ENCODE measurements at places on chromosomes 7 and 10.

- DNase-seq: no peak
These were observed 34.6 kb upstream of the PLPP4 start for GRCh38 chr10:120422457-120422856.

DNA sequence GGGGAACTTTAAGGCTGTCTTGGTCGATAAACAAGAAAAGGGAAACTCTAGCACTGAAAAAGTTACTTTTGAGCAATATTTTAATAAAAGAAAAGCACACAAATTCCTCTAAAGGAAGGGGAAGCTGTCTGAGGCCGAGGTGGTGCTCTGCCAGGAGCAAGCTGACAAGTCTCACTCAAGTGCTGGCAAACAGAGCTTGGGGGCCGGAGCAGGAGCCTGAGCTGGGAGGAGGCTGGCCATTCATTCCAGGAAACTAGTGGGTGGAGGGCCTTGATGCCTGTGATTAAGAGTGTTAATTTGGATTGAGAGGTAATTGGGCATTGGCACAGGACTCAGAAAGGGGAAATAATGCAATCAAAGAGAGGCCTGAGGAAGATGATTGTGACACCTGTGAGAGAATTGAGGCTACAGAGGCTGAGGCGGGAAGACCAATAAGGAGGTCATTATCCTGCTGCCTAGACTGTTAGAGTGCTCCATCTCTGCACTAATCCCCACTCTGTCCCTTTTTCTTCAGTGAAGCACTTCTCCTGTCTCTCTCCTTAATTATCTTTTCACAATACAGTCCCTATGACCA is 154.9 kb upstream of the COL1A2 start:
- DNase-seq: no peak

DNA sequence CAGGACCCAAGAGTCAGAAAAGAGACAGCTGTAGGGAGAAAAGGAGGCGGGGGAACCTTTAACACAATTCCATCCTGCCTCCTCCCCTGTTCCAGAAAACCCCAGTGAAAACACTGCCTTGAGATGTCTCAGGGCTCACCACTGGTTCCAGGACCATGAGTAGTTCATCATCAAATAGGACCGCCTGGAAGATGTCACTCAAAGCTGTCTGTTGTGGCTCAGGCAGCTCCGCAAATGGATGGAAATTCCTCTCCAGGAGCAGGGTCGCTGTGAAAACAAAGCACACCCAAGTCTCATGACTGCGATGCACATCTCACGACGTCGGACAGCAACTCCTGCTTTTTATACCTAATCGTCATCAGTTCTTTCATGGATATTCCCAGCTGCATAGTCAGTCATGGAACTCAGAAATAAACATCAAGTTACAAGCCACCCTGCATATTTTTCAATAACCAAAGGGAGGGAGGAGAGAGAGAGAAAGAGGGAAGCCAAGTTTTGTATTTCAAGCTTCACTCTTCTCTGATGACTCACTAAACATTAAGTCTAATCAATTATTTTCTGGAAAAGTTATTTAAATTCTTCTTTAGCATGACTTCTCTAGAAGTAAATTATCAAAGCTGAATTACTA is 49.2 kb downstream of the GSDME start:
- DNase-seq: no peak

- DNase-seq: no peak
These were observed 87.0 kb downstream of the LARP4B start for GRCh38 chr10:844552-844951.

DNA sequence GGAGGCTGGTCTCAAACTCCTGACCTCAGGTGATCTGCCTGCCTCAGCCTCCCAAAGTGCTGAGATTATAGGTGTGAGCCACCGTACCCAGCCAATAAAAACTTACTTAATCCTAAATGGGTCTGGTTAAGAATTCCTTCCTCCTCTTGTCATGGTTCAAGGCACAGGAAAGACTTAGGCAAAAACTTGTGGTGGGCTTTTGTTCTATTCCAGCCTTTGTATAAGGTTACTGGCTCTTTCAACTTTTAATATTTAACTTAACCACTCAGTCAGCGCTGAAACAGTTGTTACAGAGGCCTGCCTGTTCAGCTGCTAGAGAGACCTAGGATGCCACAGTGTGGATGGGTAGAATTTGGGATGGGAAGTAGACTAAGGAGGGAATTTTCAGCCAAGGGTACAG is 28.1 kb upstream of the GARS1 start:
- DNase-seq: no peak

- no peak for DNase-seq
These were observed 7.2 kb downstream of the LOXL4 start for GRCh38 chr10:98260752-98261151.

DNA sequence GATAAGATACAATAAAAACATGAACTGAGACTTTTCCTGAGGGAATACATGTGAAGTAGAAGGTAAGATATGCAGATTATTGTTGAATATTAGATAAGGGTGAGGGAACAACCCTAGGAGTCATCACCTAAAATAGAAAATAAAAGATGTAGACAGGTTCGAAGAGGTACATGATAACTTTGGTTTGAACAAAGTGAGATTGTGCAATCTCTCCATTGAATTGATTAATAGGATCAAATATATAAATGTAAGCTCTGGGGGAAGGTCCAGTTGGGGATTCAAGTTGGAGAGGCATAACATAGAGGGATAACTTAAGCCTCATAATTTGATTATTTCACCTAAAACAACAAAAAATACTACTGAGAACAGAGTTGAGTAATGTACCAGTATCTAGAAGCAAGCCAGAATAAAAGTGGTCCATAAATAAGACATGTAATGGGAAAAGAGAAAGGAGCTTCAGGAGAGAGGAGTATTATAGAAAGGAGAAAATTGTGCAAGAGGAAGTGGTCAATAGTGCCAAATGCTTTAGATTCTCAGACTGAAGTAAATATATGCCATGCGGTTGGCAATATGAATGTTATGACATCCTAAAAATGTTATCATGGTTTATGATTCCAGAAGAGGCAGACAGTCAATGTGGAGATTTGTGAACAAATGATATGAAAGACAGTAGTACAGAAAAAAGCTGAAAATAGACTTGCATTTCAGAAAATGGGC is 282.3 kb upstream of the CHRM2 start:
- no peak for DNase-seq

- DNase-seq: peak; percentile 89
These were observed 43.8 kb downstream of the ETV1 start for GRCh38 chr7:13945670-13946069.

DNA sequence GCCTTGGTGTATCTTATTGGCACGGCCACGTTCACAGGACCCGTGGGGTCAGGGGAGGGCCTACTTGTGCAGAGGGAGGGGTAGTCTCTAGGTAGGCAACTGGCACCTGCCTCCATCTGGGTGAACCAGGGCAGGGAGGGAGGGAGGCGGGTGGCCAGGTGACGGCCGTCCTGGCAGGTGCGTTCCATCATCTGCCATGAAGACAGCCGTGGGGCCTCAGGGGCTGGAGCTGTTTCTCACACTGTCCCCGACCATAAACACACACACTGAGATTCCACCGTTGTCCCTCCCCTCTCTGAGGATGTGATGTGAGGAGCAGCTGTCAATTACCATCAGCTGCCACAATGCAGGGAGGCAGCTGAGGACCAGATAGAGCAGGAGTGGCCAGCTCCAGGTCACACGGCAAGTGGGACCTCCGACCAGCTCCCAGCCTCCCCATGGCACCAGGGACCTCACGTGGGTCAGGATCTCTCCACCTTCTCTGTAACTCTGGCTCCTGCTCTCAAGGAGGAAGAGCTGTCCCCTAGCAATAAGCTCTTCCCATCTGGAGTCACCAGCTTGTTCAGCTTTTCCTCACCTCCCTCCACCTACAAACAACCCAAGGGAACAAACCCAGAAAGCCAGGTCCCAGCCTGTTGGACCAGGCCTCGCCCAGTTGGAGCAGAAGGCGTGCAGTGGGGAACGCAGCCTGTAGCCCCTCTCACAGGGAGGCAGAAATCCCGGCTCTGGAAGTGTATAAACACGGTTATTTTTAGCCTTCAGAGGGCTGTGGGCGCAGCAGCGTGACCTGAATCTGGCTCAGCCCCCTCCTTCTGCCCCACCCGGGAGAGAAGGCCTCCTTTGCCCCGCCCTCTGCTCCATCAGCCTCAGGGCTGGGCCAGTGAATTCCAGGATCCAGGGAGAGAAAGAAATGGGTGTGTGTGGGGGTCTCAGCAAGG is 33.1 kb downstream of the ZMIZ1 start:
- DNase-seq: no peak

DNA sequence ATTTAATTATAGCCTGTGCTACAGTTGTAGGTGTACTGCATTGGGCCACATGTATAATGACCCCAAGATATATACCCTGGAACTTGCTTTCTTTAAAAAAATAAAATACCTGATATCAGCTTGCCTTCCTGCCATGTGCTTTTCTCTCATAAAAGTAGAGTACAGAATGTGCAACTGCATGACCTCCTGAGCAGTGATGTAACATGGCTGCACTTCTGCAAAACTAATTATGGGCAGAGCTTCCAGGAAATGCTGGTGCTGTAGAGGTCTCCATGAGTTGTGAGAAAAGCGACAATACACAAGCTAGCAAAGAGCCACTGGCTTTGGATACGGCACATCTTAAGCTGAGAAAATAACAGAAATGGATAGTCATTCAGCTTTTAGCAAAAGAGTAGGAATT is 6.5 kb upstream of the ERLIN1 start:
- DNase-seq: no peak

DNA sequence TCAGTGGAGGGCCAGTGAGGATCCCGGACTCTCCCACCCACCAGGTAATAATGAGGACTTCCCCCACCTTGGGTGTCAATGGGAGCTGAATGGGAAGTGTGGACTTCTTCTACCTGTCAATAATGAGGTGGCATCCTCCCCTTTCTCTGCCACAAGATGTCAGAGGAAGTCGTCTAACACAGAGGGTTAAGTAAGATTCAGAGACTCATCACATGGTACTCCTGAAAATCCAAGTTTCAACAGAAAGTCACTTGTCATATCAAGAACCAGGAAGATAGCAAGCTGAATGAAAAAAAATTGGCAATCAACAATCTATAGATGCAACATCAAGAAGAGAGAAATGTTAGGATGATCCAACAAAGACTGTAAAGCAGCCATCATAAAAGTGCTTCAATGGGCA is 150.9 kb upstream of the SVIL start:
- no peak for DNase-seq

- no peak for DNase-seq
These were observed 235.5 kb upstream of the MEOX2 start for GRCh38 chr7:15922002-15922401.

DNA sequence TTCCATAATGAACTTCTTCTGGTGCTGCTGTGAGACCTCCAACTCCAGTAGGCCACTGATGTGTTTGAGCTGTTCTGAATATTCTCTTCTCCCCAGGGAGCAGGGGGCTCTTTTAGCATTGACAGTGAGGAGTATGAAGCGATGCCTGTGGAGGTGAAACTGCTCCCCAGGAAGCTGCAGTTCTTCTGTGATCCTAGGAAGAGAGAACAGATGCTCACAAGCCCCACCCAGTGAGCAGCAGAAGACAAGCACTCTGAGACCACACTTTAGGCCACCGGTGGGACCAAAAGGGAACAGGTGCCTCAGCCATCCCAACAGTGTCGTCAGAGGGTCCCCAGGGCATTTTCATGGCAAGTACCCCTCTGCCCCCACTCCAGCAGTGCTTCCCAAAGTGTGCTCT is 49.3 kb downstream of the DENND11 start:
- DNase-seq: no peak

- DNase-seq: no peak
These were observed 225.4 kb upstream of the IMMP2L start for GRCh38 chr7:111787741-111788140.

DNA sequence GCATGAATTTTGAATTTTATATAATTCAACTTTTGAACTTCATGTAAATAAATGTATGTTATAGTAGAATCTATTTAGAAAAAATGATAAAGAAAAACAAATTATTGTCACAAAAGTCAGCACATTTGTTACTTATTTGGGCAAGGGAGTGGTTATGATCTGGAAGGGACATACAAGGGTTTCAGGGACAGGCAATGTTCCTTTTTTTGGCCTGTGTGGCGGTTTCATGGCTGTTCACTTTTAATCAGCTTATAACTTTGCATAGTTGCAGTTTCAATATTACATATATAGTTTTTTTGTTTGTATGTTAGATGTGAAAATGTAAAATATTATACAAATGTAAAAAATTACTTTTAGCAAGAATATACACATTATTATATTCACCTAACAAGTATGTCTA is 256.2 kb downstream of the PCLO start:
- no peak for DNase-seq

DNA sequence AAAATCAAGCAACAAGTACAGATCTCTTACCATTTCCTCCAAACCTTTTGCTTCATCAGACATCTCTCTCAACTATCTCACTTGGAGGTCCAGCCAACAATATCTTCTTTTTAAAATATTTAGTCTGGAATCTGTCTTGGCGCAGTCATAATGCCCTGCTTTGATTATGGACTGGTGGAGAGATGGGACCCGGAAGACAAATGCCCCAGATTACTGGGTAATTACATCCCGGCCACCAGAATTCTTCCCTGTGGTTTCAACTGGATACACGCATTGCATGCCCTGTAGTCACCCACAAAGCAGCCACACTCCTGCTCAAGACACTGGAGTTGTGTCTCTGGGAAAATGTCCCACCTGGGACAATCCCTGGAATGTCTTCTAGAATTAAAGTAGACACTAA is 65.5 kb downstream of the BPGM start:
- DNase-seq: no peak

DNA sequence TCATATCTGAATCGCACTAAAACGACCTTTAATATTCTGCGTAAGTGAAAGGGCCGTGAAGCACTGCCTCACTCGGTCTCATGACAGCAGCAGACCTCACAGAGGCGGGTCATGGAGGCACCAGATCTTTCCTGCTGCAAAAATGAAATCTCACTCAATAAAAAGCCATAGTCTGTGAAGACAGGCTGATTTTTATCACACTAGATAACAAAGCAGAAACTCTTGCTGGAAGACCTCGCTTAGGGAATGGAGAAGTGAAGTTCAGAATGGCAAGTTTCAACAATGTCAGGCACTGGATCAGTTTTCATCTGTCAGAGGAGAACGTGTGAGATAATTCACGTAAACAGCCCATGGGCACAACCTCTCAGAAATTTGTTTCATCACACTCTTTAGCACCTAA is 8.0 kb downstream of the SEPHS1 start:
- DNase-seq: no peak

DNA sequence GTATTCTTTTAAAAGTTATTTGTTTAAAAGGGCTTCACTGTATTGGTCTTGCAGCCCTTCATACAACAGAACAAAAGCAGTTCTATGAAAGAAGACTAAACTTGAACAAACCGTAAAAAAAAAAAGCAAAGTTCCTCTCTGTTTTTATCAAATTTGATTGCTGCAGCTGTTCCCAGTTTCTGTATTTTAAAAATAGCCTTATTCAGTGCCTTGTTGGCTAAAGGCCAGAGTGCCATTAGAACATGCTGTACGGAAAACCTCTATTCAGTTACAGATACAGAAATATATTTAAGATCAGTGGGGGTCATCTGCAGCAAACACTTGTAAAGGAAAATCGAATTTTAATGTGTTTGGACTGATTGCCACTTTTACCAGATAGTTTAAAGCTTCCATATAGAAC is 207.8 kb upstream of the ETV1 start:
- DNase-seq: peak; percentile 75

GRCh38 chr7:36245684-36246299 is 92.7 kb downstream of the EEPD1 start:
- no peak for DNase-seq

All from NCI-H2081 (cell line).